ENCODE measurements at places on chromosomes 11 and 22.

- DNase-seq, result peak; percentile 76
Observed at GRCh38 chr11:11966826-11967668, 41.4 kb downstream of the DKK3 start.

DNA sequence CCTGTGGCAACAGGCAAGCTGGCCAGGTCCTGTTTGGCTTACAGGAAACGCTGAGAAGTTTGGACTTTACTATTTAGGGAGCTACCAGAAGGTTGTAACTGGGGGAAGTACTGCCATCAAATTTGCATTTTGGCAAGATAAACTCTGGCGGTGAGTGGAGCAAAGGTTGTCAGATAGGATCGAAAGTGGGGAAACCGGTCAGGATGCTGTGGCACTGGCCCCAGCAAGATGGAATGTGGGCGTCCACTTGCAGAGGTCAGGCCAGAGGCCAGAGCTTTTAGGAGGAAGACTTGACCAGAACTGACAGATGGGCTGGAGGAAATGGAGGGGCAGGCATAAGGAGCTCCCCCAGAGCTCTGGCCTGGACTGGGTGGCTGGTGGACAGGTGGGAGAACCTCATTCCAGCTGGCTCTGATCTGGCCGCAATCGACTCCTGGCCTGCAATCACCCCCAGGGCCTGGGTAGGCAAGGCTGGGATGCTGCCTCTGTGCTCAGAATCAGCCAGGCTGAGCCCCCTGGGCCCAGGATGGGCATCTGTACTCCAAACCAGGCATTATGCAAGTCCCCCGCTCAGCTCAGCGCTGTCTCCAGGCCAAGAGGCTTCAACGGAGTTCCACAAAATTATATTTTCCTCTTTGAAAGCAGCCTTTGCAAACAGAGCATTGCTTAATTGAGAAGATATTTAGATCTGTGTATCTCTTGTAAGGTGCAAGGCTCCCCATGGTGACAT is 178.3 kb upstream of the NECTIN1 start:
- no peak for DNase-seq

DNA sequence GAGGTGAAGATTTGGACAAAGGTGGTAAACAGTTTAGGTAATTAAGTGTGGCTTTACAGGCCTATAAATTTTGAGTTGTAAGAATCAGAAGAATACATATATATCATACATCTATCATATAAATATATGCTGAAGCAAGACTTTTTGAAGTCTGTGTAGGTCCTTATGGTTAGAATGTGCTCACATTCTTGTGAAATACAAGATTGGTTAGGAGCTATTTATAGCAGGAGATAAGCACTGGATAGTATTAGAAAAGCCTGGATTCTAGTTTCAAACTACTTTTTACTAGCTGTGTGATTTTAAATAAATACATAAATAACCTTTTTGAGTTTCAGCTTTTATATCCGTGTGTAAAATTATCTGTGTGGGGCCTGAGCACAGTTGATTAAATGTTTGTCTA is 42.3 kb downstream of the ANKRD42 start:
- DNase-seq, result no peak

GRCh38 chr11:117860139-117860538 is 16.3 kb downstream of the FXYD6 start:
- no peak for DNase-seq

GRCh38 chr11:26620282-26621045 is 48.4 kb upstream of the MUC15 start:
- DNase-seq, result no peak

DNA sequence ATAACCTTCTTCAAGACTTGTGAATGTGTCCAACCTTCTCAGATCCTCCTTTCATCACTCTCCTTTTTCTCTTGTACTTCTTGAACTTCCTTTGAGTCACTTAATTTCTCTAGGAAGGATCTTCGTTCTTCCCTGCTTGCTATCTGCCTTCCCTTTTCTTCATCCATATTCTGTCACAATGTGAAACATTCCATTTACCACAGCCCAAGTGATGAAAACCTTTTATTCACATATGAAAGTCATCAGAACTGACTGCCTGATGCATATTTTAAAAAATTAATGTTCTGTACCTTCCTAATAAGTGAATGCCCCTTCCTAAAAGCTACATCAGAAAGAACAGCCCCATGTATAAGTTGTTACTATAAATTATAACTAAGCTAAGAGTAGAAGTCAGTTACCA is 520.4 kb upstream of the LUZP2 start:
- no peak for DNase-seq

DNA sequence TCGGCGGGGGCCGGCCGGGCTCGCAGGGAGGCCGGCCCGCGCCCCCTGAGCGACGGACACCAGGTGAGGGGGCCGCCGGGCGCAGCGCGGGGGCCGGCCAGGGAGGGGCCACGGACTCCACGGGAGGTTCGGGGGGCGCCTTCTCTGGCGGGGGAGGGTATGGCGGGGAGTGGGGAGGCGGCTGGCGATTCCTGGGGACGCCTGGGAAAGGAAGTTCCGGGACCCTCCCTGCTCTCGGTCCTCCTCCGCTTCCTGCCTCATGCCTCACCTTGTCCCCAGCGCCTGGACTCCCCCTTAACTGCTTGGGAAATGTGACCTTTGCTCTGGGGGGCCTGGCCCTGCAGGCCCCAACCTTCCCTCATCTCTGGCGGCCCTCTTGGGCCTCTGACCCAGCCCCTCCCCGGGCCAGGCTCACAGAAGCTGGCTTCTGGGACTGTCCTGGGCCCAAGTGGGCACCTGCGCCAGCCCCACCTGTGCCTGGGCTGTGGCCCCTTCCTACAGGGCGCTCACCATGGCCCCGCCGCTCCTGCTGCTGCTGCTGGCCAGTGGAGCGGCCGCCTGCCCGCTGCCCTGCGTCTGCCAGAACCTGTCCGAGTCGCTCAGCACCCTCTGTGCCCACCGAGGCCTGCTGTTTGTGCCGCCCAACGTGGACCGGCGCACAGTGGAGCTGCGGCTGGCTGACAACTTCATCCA is 516 bp downstream of the LRFN4 start:
- no peak for DNase-seq

- DNase-seq, result peak; percentile 74
Observed at GRCh38 chr11:74312326-74312725, 886 bp upstream of the P4HA3 start.

DNA sequence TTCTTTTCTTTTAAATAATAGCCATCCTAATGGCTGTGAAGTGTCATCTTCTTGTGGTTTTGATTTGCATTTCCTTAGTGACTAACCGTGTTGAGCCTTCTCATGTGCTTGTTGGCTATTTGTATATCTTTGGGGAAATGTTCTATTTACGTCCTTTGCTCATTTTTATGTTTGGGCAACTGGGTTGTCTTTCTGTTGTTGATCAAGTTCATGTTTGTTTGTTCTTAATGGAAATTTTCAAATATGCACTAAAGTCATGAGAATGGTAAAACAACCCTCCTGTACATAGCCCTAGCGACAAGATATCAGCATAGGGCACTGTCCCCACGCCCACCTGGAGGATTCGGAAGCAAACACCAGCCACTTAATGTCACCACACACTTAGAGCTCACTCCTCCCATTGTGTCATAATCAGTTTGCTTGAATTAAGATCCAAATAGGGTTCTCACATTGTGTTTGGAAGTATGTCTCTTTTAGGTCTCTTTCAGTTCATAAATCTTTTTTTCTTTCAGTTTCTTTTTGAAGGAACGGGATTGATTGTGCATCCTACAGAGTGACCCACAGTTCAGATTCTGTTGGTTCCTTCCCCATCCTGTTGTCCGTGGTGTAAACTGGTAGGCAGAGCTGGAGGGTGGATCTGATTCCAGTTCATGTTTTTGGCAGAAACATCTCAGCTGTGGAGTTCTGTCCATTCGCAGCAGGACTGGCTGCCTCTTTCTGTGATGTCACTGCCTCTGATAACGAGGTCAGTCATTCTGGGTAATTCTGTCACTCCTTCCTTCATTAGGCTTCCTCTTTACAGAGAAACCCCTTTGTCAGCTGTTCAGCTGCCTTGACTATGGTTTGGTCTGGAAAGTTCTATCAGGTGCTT is 26.4 kb upstream of the ADORA2A start:
- peak; percentile 81 for DNase-seq

DNA sequence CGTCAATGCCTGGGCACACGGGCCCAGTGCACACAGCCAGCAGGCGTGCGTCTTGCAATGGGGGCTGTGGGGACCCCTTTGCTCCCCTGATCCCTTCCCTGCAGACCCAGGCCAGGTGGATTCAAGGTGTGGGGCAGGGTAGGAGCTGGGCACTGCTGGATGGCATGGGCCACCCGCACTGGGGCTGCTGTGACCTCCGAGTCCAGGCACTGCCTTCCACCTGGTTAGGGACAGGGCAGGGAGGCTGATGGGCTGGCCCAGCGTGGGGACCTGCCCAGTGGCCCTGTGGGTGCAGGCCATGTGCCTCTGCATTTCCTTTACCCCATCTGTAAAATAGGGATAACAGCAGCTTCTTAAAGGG is 22.9 kb downstream of the KCNQ1 start:
- no peak for DNase-seq

GRCh38 chr11:17414317-17414737 is 25.9 kb upstream of the KCNJ11 start:
- no peak for DNase-seq

- no peak for DNase-seq
Observed at GRCh38 chr11:83508804-83509203, 222.6 kb upstream of the CCDC90B start.

- DNase-seq, result no peak
Observed at GRCh38 chr22:49738566-49738965, 89.1 kb downstream of the BRD1 start.

DNA sequence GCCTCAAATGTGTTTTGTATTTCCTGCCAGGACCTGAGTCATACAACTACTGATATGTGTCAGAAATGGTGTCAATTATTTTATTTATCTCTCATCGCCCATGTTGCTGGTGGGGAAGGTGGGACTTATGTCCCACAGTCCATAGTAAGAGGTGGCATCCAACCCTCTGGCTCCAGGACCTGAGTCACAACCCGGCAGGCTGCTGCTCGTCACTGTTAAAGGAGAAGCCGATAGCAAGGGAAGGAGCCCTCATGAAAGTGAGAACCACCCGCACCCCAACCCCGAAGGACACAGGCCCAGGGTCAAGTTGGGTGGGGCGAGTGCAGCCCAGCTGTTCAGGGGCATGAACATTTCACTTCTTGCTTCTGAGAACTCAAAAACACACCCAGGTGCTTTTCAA is 33.1 kb upstream of the TP53I11 start:
- no peak for DNase-seq

DNA sequence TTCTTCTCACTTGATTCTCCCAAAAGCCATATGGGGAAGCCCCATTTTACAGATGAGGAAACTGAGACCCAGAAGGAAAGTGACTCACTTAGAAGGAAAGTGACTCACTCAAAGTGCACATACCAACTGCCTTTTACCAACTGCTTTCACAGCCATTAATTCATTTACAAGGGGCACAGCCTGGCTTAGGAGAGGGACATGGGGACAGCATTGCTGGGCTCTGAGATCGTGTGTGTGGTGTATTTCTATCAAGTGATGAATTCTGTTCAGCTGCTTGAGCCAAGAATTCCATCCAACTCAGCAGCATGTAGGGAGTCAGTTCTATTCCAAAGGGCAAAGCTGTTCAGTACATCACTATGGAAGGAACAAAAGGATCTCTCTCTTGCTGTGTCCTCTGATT is 23.5 kb upstream of the PAK1 start:
- DNase-seq, result peak; percentile 60

DNA sequence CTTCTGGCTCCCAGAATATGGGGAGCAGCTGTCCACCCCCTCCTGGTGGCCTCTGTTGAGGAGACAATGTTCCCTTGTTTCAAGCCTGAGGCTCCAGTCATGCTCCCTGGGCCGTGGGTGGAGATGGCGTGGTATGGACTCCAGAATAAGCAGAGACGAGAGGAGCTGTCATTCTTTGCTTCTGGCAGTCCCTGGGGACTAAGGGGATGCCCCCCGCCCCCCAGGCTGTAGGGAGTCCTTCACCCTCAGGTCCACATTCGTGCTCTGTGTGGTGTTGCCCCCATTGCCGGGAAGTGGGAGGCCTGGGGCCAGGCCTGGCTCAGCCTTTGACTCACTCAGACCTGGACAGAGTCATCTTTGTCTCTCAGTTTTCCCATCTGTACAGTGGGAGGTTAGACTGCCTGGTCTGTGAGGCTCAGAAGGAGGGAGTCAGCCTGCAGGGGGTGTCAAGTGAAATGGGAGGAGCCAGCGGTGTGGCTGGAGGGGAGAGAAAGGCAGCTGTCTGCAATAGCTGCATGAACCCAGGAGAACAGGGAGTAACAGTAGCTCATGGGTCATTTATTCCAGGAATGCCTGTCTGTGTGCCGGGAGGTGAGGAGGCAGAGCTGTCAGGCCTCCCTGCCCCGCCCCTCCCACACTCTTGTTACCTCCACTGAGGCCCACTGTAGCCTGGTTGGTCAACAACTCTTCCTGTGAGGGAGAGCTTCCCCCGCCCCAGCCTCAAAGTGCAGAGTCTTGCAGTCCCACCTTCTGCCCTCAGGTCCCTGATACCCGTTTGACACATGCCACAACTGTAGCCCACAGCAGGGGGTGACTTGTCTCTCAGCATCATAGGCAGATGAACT is 6.3 kb downstream of the ARHGEF17 start:
- DNase-seq, result peak; percentile 46

DNA sequence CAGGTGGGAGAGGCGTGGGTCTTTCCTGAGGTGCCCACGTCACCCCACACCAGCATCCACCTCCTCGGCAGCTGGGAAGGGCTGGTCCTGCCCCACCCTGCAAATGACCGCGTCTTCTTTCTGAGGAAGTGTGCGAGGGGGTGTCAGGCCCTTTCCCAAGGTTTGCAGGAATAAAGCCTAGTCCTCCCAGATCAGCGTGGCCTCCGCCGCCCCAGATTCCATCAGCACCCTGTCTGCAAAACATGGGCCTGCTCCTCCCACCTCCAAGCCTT is 14.4 kb upstream of the SLC39A13 start:
- peak; percentile 44 for DNase-seq

- no peak for DNase-seq
Observed at GRCh38 chr11:108289699-108290098, 66.8 kb downstream of the ATM start.

DNA sequence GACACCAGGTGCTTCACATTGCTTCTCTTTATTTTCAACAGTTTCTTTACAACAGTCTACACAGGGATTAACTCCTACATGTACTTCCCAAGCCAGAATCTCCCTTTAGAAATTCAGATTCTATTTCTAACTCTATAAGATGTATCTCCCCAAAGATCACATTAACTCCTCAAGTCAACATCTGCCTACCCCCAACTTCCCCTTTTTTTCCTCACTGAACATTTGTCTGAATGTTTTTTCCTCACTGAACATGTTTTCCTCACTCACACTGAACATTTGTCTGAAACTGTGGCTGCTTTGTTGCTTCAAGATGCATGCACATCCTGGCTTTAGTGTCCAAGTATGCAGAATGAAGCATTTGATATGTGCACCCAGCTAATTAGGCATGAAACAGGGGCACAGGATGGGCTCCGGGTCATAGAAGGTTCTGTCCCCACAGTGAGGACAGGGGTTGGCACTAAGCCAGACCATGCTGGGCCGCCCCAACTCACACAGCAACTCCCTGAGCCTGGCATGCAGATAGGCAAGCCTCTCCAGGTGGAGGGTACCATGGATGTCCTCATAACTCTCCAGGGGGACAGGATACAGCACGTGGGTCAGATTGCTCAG is 11.3 kb downstream of the PRAME start:
- peak; percentile 29 for DNase-seq

GRCh38 chr11:44149651-44150050 is 54.2 kb downstream of the EXT2 start:
- DNase-seq, result no peak

GRCh38 chr22:38799265-38800002 is 5.5 kb upstream of the DNAL4 start:
- no peak for DNase-seq
